ENCODE measurements at places on chromosomes 3 and 15.

DNA sequence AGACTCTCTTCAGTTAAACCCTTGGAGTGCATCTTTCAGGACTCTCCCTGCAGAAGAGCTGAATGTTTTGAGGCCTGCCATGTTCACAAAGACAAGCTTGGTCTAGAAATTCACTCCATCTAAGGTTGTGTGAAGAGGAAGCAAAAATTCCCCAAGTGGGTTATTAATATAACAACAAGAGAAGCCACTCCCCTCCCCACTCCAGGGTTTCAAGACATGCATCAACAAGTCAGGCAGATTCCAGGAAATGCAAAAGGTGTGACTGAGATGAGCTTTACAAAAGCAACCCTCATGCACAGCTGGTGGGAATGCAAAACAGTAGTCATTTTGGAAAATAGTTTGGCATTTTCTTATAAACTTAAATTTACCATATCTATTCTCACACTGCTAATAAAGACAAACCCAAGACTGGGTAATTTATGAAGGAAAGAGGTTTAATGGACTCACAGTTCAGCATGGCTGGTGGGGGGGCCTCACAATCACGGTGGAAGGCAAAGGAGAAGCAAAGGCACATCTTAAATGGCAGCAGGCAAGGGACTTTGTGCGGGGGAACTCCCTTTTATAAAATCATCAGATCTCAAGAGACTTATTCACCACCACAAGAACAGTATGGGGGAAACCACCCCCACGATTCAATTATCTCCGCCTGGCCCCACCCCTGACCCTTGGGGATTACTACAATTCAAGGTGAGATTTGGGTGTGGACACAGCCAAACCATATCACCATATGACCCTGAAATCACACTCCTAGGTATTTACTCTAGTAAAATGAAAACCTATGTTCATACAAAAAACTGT lies 31.3 kb downstream of the TARS3 start:
- no peak for DNase-seq

DNA sequence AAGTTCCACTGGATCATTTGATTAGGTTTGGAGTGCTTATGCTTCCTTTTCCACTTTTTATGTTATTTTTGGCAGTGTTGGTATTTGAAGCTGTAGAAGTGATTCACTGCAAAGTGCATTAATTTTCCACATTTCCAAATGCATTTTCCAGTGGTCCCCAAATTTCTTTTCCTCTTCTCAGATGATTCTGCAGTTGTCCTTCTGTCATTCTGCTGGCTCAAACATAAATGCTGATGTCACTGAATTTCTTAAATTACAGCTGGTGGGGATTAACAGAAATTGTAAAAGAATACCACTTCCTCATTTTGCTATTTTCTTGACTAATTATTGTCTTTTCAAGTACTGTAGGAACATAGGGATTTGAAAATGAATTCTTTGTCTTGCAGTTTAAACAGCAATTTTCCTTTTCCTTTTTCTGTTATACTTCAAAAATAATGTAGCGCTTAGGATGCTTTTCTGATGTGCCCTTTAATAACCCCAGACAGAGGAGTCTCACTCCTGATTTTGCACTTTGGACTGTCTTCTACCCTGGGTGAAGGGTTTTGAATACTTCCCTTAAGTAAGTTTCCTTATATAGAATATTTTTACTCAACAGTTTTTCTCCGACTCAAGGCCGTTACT lies 25.0 kb downstream of the MITF start:
- no peak for DNase-seq

DNA sequence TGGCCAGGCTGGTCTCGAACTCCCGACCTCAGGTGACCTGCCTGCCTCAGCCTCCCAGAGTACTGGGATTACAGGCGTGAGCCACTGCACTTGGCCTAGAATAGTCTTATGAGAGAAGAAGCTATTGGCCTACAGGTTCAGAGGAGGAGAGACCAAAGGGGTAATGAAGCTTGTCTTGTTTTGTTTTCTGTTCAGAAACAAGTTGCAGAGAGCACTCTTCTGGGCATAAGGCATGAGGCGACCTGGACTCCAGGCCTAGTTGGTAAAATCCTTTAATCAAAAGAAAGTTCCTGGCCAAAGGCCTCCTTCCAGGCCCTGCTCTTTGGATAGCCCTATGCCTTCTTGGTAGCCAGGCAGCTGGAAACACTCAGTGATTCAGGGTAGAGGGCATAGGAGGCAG lies 87.3 kb upstream of the SKOR1 start:
- DNase-seq = no peak

GRCh38 chr15:69472046-69472445 lies 19.4 kb downstream of the RPLP1 start:
- DNase-seq = no peak

GRCh38 chr3:183266454-183266853 lies 13.4 kb downstream of the B3GNT5 start:
- no peak for DNase-seq

DNA sequence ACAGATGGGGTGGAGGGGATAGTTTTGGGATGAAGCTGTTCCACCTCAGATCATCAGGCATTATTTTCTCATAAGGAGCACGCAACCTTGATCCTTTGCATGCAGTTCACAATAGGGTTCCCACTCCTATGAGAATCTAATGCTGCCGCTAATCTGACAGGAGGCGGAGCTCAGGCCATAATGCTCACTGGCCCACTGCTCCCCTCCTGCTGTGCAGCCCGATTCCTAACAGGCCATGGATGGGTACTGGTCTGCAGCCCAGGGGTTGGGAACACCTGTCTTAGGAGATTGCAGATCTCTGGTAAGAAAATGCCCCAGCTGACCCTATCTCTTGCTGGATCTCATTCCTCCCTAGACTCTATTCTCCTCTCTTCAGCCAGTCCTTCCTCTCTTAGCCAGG lies 6.8 kb downstream of the CSTA start:
- no peak for DNase-seq

GRCh38 chr15:80194914-80195313 lies 42.1 kb downstream of the FAH start:
- DNase-seq = no peak

- DNase-seq = no peak
Measured at GRCh38 chr3:182668974-182669373, 124.3 kb upstream of the ATP11B start.

DNA sequence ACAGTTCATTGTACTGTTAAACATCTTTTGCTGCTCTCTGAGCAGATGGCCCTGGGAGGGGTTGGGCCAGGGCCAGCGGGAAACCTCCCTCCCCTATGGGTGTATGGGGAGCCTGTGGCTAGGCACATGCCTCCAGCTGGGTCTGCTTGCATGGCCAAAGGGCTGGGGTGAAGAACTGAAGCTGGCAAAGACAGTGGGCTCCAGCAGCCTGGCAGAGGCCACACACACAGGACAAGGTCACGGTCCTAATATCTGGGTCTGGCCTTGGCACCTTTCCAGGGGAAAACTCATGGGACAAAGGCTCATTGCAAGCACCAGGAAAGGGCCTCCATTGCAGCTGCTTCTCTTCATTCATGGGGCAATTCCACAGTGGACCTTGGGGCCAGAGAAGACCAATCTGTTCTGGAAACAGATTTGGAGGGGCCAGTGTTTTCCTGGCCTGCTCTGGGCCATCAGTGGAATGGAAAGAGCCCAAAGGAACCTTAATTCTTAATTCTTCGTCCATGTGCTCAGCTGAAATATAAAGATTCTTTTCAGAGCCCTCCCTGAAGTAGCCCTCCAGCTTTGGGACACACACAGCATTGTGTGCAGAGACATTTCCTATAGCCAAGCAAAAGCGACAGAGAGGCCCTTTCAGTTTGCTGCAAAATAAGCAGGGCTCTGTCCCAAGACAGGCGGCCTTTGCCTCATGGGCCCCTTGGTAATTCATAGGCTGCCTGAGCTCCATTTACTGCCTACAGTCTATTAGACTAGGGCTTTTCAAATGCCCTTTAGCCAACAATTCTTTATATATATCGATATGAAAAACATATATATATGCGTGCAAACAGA lies 11.3 kb upstream of the LIMD1 start:
- DNase-seq = no peak

- DNase-seq = no peak
Measured at GRCh38 chr3:128845778-128846485, 33.5 kb upstream of the ACAD9 start.

DNA sequence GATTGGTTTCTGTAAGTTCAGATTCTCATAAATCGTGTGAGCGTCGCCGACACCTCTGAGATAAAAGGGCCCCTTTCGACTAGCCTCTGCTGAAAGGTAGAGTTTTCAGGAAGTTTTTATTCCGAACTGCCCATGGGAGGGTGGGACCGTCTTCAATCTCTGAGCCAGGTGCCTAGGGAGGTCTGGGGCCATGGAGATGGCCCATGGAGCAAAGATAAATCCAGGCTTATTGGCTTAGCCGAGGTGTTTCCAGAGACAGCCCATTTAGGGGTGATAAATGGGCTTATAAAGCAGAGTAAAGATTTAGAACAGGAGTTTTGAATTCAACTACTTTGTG lies 442 bp downstream of the QTRT2 start:
- DNase-seq = no peak

DNA sequence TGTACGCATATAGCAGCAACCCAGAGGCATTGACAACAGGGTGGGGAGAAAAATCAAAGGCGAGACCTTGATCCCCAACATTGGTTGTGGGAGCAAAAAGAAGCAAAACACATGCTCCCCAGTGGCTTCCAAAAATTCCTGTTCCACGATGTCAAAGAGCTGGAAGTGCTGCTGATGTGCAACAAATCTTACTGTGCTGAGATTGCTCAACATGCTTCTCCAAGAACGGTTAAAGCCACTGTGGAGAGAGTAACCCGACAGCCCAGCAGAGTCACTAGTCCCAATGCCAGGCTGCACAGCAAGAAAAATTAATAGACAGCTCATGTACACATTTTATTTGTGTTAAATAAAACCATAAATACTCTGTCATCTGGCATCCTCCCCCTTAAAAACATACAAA lies 179.9 kb upstream of the PFN2 start:
- DNase-seq = no peak

DNA sequence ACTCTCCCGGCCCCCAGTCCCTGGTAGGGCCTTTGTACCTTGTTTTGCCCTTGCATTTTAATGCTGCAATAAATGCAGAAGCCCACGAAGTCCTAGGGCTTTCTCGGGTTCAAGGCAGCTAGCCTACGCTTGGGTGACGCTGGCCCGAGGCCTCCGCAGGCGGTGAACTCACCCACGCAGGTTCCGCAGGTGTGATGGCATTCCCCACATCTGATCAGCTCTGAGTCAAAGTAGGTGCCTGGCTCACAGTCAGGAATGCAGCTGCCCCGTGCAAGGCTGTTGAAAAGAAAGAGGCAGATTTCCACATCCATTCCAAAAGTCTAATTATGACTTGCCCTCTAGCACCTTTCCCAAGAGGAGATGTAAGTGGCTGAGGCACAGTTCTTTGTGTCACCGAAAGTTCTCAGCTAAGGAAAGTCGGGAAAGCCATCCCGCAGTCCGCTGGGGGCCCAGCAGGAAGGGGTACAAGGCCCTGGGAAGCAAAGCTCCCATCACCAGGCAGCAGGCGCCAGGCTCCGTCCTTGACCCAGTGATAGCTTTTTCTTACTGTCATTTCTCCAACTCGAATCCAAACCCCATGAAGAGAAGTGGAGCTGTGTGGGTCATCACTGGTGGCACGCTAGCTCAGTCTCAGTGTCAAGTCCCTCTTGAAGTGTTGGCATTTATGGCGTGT lies 23.2 kb upstream of the SNRPA1 start:
- DNase-seq = no peak

- DNase-seq = no peak
Measured at GRCh38 chr15:83850501-83851245, 196.8 kb downstream of the ADAMTSL3 start.

- DNase-seq = no peak
Measured at GRCh38 chr3:58899953-58900298, 149.9 kb downstream of the CFAP20DC start.

GRCh38 chr3:19436746-19437145 lies 288.4 kb downstream of the KCNH8 start:
- no peak for DNase-seq

GRCh38 chr3:175233957-175234940 lies 375.1 kb downstream of the NAALADL2 start:
- no peak for DNase-seq

DNA sequence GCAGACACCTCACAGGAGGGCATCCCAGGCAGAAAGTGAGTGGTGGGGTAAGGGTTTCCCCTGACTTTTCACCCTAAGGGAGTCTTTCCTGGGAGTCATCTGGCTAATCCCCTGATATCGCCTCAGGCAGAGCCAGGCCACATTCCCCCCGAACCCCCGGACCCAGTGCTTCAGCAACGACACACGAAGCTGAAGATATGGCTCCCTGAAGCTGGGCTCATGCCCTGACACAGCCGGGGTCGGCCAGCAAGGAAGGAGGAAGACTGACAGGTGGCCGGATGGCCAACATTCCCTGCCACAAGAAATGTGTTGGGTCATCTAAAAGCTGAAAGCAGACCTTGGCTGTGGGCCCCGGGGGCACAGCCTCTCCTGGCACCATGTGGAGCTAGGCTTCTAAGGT lies 14.4 kb downstream of the CHST13 start:
- DNase-seq = no peak

- DNase-seq = no peak
Measured at GRCh38 chr3:140442621-140443020, 235.2 kb upstream of the TRIM42 start.

- no peak for DNase-seq
Measured at GRCh38 chr3:160001850-160002623, 13.4 kb downstream of the IL12A start.

- no peak for DNase-seq
Measured at GRCh38 chr15:72285402-72285801, 13.0 kb upstream of the PARP6 start.

GRCh38 chr3:32147509-32147908 lies 41.1 kb downstream of the GPD1L start:
- no peak for DNase-seq

DNA sequence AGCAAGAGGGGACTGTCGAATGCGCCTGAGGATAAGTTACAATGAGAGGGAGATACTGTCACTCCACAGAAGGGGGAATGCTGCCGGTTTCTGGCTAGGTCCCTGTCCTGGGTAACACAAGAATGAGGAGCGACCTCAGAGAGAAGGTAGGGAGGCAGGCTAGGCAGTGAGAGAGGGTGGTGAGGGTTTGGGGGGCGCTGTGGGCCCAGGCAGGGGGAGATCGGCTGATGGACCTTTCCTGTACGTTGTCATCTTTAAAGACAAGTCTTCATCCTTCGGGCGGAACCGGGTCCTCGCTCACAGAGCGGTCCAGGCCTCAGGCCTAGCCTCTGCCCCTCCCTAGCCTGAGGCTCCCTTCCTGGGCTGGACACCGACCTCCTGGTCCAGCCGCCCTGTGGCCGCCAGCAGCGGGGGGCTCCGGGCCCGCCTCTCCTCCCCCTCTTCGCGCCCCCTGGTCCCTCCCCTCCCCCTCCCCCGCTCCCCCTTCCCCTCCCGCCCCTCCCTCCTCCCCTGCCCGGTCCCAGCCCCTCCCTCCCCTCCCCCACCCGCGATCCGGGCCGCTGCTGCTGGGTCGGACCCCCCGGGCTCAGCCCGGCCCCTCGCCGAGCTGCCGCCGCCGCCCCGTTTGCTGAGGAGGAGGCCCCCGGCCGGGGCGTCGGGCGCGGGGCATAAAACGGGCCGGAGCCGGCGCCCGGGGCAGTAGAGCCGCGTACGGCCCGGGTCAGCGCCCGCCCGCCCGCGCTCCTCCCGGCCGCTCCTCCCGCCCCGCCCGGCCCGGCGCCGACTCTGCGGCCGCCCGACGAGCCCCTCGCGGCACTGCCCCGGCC lies at the start of gene CHRD:
Gene CHRD, plus strand, starts transcription at position 697 of the 827 bp plus-strand sequence. CDS start 265 bp downstream, outside the sequence.
- no peak for DNase-seq

- no peak for DNase-seq
Measured at GRCh38 chr15:83767741-83768140, 113.8 kb downstream of the ADAMTSL3 start.

- peak; percentile 70 for DNase-seq
Measured at GRCh38 chr15:92681141-92681631, 25.6 kb upstream of the FAM174B start.

- no peak for DNase-seq
Measured at GRCh38 chr3:112365636-112366035, 32.7 kb downstream of the CD200 start.

GRCh38 chr3:167691366-167691765 lies 37.6 kb upstream of the WDR49 start:
- no peak for DNase-seq

All from AG04449 (cell line).